ENCODE measurements at places on chromosomes 6 and 20. TPM values are rescaled to one million over a fixed set of nuclear protein-coding genes. Genes with fewer than 3 reads are reported as not detected.

The DOK5 gene
- 1.8 TPM for total RNA-seq

The TP53TG5 gene
- total RNA-seq = 2.1 TPM

The TUBB2A gene
- total RNA-seq = 13.6 TPM

The PPP1R16B gene
- total RNA-seq = 9.4 TPM

The USP49 gene
- total RNA-seq = 1.3 TPM

The OR12D1 gene
- total RNA-seq = not detected

The VEGFA gene
- 261 TPM for total RNA-seq

The OPN5 gene
- 0.17 TPM for total RNA-seq

The MACROD2 gene
- total RNA-seq = 3.5 TPM

The INSM1 gene
- not detected for total RNA-seq

The RAET1G gene
- total RNA-seq = 0.32 TPM

The PARD6B gene
- total RNA-seq = 7.1 TPM

The SNAP91 gene
- total RNA-seq = 1.3 TPM

The FAM110A gene
- total RNA-seq = 3.1 TPM

The HMGCLL1 gene
- total RNA-seq = 1.3 TPM

The SDHAF4 gene
- 17.0 TPM for total RNA-seq

The TXNDC5 gene
- total RNA-seq = 32.9 TPM

The AKAP7 gene
- total RNA-seq = 11.0 TPM

The GPR6 gene
- total RNA-seq = not detected

The NKX2-2 gene
- total RNA-seq = not detected

The CCR6 gene
- total RNA-seq = not detected

The SYCP2L gene
- total RNA-seq = 1.1 TPM

The SLCO4A1 gene
- 9.4 TPM for total RNA-seq

The BMP2 gene
- 3.0 TPM for total RNA-seq

The TMEM217 gene
- total RNA-seq = not detected

The SPDEF gene
- not detected for total RNA-seq

The ANGPT4 gene
- total RNA-seq = 0.05 TPM

The TPD52L1 gene
- 57.8 TPM for total RNA-seq

The FAM83C gene
- not detected for total RNA-seq

The C2 gene
- 5.8 TPM for total RNA-seq

The GMPR gene
- 112 TPM for total RNA-seq

The RUNX2 gene
- total RNA-seq = 0.79 TPM

The TRIM40 gene
- not detected for total RNA-seq

The TPX2 gene
- total RNA-seq = 0.72 TPM

The MAP7 gene
- 3.9 TPM for total RNA-seq

The DSP gene
- 314 TPM for total RNA-seq

The HEY2 gene
- 66.8 TPM for total RNA-seq

The RRAGD gene
- total RNA-seq = 160 TPM

The CRIP3 gene
- 6.6 TPM for total RNA-seq

The SMOC2 gene
- total RNA-seq = 18.7 TPM

The MYLK2 gene
- total RNA-seq = 0.10 TPM

The TRAM2 gene
- total RNA-seq = 10.4 TPM

The SNX14 gene
- 28.8 TPM for total RNA-seq

The GRM1 gene
- 1.3 TPM for total RNA-seq

The MCHR2 gene
- total RNA-seq = not detected

The FAM209B gene
- not detected for total RNA-seq

The PTCHD4 gene
- total RNA-seq = 0.79 TPM

The PPP1R14C gene
- 123 TPM for total RNA-seq

The TNF gene
- total RNA-seq = 0.35 TPM

The SLC35D3 gene
- total RNA-seq = not detected

The SF3B5 gene
- total RNA-seq = 125 TPM

The GJA10 gene
- not detected for total RNA-seq
